ENCODE measurements at places on chromosomes 12 and 14. TPM values are rescaled to one million over a fixed set of nuclear protein-coding genes. Genes with fewer than 3 reads are reported as not detected.
A peak's percentile ranks its signal among the peaks of the same experiment; 100 is the strongest.

DNA sequence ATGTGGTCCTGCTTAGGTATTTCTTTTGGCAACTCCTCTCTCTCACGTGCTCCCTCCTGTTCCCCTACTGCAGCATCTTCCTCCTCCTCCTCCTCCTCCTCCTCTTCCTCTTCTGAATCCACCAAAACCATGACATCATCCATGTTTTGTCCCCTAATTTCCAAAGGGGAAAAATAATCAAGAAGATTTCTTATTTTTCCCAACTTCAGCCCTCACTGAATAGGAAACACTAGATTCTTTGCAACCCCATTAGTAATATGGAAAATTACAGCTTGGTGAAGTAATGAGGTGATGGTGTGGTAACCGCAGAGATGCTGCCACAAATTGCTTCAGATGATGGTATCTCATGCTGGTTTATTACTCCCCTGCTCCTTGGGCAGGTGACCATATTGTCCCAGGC is 7.5 kb upstream of the WSB2 start:
- no peak for DNase-seq

GRCh38 chr12:4276524-4277204 is 3.1 kb downstream of the CCND2 start:
- peak; percentile 79 for DNase-seq

The ISCU gene
- 73.8 TPM for total RNA-seq

- DNase-seq: no peak
These were observed 14.4 kb upstream of the SDR39U1 start for GRCh38 chr14:24456980-24457379.

DNA sequence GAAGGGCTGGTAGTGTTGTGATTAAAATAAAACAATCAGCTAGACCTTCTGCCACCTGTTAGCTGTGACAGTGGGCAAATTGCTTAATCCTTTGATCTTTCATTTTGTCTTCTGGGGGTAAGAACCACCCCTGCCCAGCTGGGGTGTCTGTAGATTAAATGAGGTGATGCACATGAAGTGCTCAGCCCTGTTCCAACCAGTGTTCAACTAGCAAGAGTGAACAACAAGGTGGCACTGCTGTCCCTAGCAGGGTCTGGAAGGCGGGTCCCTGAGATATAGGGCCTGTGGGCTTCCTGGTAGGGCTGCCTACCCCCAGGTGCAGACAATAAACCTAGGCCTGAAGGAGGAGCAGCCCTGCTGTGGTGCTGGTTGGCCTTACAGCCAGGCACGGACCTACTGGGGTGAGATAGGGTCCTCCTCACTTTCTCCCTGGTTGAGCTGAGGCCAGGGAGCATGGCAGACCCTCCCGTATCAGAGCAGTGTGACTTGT is 60.6 kb downstream of the ARL6IP4 start:
- DNase-seq: no peak

GRCh38 chr12:25894759-25895158 is 63.7 kb upstream of the RASSF8 start:
- DNase-seq: no peak

The RD3L gene
- total RNA-seq: not detected

DNA sequence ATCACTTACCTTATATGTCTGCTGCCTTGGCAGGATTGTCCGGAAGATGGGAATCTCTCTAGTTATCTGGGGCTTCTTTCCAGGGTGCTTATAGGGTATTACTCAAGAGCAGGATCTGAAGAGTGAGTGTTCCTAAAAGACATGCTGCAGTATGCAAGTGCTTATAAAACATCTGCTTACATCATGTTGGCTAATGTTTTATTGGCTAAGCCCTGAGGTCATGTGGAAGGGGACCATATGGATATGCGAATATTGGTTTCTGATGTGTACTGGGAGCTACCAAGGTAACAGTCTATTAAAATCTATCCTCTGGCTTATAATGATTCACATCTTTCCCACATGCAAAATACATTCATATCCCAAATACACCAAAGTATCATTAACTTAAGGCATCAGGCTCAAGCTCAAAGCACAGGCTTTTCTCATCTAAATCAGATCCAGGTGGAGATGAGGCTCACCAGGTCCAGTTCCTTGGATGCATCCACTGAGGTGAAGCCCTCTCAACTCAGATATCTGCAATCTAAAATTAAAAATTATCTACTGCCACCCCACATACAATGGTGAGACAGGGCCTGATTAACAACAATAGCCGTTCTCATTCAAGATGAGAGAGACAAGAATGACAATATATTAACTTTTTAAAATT is 29.8 kb downstream of the LRRIQ1 start:
- DNase-seq: no peak

The TCTN2 gene
- total RNA-seq: 3.0 TPM

The KRT75 gene
- total RNA-seq: not detected

DNA sequence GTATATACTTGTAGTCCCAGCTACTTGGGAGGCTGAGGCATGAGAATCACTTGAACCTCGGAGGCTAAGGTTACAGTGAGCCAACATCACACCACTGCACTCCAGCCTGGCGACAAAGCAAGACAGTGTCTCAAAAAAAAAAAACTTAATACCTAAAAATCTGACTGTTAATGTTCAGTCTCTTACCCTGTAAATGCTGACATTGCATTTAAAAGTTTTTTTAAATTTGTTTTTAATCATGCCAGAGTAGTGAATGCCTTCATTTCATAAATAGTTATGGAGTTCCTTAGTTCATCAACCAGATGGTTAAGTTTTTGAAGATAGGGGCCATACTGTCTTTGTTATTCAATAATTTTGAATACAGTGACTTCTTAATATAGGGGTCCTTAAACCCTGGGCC is 21.2 kb downstream of the CAND1 start:
- DNase-seq: no peak

The ZNF385A gene
- total RNA-seq: 0.99 TPM

The CACNA1C gene
- total RNA-seq: 0.27 TPM

- no peak for DNase-seq
These were observed 60.9 kb upstream of the TMEM263 start for GRCh38 chr12:106894774-106895173.

The PLD4 gene
- 0.10 TPM for total RNA-seq

- no peak for DNase-seq
These were observed 264.6 kb downstream of the ADGRD1 start for GRCh38 chr12:131218026-131218922.

GRCh38 chr12:65858831-65859230 is 34.5 kb downstream of the HMGA2 start:
- no peak for DNase-seq

GRCh38 chr14:56212521-56212920 is 94.3 kb downstream of the PELI2 start:
- DNase-seq: no peak

GRCh38 chr12:123945287-123946151 is 27.1 kb downstream of the CCDC92 start:
- DNase-seq: no peak

DNA sequence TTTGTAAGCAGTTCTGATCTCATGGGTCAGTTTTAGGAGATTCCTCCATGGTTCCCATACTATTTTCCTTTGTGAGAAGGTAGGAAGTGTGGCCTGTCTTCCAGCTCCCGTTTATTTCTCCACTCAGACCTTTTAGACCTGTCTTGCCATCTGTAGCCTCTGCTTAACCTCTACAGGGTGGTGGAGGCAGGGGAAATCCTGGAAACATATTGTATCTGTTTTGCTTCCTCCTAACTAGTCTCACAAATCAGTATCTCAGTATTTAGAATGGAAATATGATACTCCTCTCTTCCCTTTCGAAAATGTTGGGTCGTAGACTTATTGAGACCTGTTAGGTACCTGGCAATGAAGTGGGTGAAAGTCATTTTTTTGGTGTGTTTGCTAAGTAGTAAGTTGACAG is 399.4 kb upstream of the RGS6 start:
- DNase-seq: no peak

The CLEC4C gene
- not detected for total RNA-seq

The SLC7A8 gene
- not detected for total RNA-seq

GRCh38 chr14:50344116-50344775 is 32.1 kb downstream of the DMAC2L start:
- peak; percentile 47 for DNase-seq

All from activated T-helper 1 cell treated with anti-CD3 and anti-CD28 coated beads, Interleukin-12 subunit alpha, Interleukin-12 subunit beta, Interleukin-2, Interleukin-4 antibody, amounts not matched to agents 30 ng/mL and 10 ng/mL and 1 ng/mL, durations not matched to agents 14 hours and 24 hours and 36 hours (primary cell).